Stimulated activated CD4-positive, alpha-beta T cell treated with anti-CD3 and anti-CD28 coated beads, Interleukin-15, amount 100 ng/mL, for 24 hours (primary cell): ENCODE measurements at places on chromosomes 7 and 10.

GRCh38 chr10:76711222-76711997 is 926.2 kb downstream of the KCNMA1 start:
- no peak for DNase-seq

- DNase-seq, result no peak
These were observed 125.6 kb upstream of the STEAP4 start for GRCh38 chr7:88432301-88432700.

DNA sequence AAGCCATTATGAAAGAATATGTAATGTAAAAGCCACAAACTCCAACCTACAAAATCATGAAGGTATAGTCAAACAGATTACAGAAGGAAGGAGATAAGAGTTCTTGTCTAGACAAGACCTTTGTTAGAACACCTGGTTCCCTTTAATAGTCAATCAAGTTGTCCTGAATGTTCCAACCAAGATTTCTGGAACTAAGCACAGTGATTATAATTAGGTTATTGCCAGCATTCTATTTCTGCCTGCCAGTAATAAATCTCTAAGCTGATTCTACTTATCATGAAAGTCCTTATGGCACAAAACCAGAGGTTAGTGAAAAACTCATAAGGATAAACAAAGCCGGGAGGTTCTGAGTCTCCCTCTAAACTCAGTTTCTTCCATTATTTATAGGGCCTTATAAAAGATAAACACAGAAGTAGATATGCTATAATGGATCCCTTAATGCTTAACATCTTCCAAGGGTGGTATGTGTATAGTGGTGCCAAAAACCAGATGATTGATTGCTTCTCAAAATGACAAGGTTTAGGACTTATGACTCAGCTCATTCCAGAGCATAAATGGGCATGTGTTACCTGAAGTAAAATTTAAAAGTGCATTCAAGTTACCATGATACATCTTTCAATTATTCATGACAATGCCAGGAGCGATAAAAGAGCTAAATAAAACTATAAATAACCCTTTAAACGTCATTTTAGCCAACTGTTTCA is 237.2 kb downstream of the CSTF2T start:
- DNase-seq, result no peak

DNA sequence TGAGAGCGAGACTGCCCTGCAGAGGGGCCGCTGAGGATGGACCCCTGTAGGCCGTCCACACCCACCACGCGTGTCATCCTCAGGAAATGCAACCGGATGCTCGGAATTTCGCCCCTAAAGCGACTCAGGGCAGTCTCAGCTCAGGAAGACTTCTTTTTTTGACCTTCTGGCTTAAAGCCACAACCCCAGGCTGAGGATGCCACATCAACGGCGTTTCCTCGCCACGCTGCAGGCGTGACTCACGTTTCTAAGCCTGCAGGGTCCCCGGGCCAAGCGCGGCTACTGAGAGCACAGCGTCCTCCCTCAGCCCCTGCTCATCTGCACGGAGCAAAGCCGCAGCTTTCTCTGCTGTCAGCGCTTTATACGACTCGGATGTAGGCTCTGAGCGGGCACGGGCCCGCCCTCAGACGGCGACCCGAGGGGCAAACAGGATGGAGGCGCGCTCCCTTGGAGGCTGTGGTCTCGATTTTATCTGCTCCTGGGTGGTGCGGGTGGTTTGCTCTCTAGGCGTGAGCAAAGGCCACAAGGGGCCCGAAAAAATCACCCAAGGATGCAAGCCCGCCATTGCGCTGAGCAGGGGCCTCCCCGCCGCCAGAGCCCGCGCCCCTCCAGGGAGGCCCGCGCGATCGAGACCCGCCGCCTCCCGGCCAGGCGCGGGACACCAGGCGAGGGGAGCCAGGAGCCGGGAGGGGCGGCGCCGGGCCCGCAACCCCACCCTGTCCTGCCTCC is 726 bp upstream of the INSIG1 start:
- peak; percentile 87 for DNase-seq

- no peak for DNase-seq
These were observed 3.8 kb upstream of the IFRD1 start for GRCh38 chr7:112446431-112446830.

DNA sequence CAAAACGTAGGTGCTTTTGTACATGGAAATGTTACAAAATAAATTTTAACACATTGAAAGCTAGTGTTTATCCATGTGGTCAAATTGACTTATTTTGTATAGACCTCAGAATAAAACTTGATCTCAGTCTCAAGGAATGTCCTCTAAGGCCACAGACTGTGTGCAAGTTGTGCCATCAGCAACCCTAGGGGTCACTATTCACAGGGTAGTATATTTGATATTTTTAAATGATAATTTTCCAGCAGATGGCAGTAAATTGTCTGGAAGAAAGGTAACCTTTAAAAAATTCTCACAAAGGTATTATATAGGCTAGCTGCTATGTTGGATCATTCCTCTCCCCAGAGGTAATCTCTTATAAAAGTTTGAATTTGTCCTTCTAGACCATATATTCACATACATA is 12.9 kb upstream of the SNX10 start:
- no peak for DNase-seq

DNA sequence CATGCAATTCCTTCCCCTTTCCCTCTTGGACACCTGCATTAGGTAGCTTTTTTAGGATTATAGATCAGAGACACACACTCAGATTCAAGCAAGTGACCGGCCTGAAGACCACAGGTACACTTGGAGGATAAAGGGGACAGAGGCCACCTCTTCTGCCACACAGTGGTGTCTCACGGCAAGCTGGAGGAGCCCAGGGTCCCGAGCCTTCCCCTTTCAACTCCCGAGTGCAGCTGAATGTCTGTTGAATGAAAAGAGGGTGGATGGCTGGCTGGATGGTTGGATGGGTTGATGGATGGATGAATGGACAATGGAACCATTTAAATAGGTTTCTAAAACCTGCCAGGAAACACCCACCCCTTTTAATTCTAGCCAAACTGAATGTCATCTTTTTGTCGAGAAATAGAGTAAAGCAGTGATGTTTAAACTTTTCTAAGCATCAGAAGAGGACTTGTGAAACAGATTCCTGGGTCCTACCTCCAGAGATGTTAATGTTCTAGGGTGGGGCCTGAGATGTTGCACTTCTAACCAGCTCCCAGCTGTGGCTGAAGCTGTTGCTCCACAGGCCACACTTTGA is 49.2 kb upstream of the ZMIZ1 start:
- DNase-seq, result no peak

- no peak for DNase-seq
These were observed 122.9 kb upstream of the RET start for GRCh38 chr10:42953684-42954674.
